ENCODE measurements at places on chromosomes 1 and 21.

DNA sequence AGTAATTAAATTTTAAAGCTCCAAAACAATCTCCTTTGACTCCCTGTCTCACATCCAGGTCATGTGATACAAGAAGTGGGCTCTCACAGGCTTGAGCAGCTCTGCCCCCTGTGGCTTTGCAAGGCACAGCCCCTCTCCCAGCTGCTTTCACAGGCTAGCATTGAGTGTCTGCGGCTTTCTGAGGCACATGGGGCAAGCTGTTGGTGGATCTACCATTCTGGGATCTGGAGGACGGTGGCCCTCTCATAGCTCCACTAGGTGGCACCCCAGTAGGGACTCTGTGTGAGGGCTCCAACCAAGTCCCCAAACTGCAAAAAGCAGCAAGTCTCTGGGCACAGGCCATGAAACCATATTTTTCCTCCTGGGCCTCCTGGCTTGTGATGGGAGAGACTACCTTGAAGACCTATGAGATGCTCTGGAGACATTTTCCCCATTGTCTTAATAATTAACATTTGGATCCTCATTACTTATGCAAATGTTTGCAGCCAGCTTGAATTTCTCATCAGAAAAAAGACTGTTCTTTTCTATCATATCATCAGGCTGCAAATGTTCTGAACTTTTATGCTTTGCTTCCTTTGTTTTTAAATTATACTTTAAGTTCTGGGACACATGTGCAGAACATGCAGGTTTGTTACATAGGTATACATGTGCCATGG is 554.1 kb upstream of the OLFM3 start:
- DNase-seq, result no peak

- no peak for DNase-seq
Observed at GRCh38 chr1:154198756-154199562, 7.1 kb upstream of the TPM3 start.

GRCh38 chr1:185704181-185704580 is 30.0 kb upstream of the HMCN1 start:
- DNase-seq, result no peak

DNA sequence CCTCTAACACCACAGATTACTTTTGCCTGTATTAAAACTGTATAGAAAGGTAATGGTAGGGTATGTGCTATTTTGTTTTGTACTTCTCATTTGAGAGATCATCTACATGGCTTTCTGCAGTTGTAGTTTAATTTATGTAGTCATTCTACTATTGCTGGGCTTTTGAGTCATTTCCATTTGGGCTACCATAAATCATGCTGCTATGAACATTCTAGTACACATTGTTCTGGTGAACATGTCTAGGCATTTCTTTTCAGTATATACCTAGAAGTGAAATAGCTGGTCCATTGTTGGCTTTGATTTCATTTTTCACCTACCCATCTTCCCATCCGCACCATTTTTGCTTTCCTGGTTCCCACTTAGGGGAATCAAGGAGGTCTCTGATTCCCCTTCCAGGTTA is 18.7 kb downstream of the EDN2 start:
- no peak for DNase-seq

- no peak for DNase-seq
Observed at GRCh38 chr1:110637475-110637874, 31.3 kb upstream of the KCNA2 start.

- DNase-seq, result peak; percentile 27
Observed at GRCh38 chr1:70941563-70941962, 106.1 kb downstream of the PTGER3 start.

DNA sequence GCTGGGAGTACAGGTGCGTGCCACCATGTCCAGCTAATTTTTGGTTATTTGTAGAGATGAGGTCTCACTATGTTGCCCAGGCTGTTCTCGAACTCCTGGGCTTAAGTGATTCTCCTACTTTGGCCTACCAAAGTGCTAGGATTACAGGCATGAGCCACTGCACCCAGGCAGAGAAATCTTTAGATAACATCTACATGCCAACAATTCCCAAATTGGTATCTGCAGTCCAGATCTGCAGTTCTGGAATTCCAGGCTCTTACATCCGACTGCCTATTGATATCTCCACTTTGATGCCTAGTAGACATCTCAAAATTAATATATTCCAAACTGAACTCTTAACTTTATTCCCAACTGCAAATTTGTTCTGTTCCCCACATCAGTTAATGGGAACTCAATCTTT is 23.3 kb downstream of the INAVA start:
- DNase-seq, result no peak

DNA sequence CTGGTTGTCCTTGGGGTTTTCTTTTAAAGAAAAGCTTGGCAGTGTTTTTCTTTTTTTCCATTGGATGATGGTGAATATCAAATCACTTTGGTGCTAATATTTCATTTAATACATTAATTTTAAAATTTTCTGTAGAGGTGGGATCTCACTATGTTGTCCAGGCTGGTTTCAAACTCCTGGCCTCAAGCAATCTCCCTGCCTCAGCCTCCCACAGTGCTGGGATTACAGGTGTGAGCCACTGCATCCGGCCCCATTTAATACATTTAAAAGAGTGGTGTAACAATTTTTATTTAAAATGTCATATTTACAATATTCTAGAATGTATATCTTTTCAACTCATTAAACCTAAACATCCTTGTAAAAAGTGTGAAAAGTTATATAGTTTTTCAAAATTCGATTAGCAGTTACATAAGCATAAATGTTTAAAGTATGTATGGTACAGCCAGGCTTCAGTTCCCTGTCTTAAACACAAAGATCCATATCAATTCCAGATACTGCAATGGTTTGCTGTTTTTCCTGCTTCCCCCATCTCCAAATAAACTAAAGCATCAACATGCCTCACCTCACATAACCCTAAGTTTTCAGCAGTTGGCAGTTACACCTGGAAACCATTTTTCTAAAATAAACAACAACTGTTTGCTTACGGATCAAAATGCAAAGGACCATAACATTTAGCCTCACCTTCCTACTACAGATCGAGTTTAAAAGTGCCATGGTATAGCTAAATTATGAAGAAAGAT is 8.9 kb upstream of the LGALS8 start:
- DNase-seq, result no peak

DNA sequence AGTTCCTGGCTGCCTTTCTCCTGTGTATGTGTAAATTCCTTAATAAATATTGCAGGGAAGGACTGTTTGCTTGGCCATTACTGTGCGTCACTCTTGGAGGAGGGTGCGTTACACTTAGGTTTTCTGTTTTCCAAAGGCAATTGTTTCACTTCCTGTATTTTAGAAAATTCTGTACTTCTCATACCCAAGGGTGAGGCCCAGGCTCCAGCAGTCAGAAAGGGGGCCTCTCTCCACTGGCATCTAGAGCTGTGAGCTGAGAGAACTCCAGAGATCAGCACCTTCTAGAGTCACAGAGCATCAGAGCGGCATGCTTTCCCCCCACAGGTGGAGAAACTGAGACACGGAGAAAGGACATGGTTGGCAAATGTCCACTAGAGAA is 27.0 kb upstream of the ZFP69B start:
- DNase-seq, result no peak

DNA sequence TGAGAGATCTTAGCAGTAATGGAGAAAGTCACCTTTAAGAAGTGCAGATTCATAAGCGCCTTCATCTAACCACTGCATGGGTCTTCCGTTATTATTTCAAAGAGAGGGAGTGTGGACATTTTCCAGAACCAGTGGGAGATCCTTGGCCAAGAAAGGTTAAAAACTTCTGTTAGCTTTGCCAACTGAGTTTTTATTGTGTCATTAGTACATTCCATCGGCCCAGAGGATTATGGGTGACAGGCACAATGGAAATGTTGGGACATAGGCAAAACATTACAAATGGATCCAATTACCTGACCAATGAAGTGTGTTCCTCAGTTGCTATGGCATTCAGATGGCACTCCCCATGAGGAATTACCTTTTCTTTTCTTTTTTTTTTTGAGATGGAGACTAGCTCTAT is 115.5 kb downstream of the PPIAL4G start:
- DNase-seq, result no peak

GRCh38 chr1:201144701-201145100 is 9.6 kb downstream of the TMEM9 start:
- no peak for DNase-seq

DNA sequence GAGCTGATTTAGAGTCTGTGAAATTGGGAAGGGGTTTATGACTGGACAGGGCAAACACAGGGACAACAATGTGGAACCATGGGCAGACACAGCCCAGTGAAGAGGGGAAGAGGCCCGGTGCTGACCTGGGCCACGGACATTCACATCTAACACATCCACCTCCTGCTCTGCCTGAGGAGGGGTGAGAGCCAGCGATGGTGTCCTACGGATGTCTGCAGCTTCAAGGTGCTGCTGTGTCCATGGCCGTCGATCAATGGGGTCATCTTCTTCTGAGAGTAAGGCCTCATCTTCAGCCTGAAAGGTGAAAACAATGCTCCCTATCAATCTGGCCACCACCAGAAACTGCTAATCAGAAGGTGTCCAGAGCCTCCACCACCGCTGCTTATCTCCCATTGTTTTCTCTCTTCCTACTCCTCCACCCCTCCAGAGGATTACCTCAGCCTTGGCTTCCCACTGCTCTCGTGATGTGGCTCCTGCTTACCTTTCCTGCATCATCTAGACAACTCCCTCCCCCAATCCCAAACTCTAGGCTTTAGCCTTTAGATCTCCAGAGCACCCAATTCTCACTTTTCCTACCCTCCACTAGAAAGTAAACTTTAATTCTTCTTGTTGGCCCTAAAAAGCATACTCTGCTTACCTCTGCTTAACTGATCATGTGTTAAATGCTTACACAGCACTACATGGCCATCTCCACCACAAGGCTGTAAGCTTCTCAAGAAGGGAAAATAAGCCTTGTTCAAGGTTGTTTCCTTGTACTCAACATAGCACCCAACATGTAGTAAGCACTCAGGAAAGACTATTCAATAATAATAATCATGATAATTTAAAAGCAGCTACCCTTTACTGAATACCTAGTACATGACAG is 24.0 kb upstream of the ADAM30 start:
- DNase-seq, result no peak

DNA sequence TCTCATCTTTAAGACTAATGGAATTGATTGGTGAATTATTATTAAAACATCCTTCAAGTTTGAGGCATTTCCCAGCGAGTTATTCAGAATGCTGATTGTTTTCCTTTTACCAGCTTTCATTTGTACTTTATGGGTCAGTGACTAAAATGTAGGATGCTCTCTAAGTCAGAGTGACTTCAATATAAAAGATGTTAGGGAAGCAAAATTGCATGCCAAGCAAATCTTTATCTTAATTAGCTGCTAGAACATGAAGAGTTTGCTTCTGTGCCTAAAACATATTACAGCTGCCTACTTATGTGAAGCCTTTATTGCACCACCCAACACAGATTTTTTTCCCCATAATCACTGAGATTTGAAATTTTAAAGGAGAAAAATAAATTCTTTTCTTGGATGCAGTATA is 79.8 kb upstream of the CYYR1 start:
- no peak for DNase-seq

GRCh38 chr21:45822429-45823099 is 159.0 kb upstream of the COL6A1 start:
- DNase-seq, result no peak

DNA sequence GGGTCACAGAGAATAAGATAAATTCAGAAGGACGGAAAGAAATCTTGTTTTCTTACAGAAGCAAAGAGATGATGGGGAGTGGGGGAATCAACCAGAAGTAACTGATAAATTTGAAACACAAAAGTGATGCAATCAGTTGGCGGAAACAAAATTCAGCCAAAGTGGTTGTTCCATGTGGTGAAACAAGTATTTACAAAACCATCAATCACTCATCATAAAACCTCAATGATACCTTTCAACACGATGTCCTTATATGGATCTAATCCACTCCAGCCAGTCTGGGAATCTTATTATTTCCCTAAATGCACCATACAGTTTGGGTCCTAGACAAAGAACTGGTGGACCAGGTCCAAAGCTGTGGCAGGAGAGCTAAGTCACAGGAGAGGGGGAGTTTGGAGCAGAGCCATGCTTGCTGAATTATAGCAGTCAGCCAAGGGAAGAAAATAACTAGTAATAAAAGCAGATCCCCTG is 303.8 kb upstream of the LRRC7 start:
- DNase-seq, result no peak

GRCh38 chr1:1120096-1120495 is 4.2 kb upstream of the C1orf159 start:
- no peak for DNase-seq

DNA sequence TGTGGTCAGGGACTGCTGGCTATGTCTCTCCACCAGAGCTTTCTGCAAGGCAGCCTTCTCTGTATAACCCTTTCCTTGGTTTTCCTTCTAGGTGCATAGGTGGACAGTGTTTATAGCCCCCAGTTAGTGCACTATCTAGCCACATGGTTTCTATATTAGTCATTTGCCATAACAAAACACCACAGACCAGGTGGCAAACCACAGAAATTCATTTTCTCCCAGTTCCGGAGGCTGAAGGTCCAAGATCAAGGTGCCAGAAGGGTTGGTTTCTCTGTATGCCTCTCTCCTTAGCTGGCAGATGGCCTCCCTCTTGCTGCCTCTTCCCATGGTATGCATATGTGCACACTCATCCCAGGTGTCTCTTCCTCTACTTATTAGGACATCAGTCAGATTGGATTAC is 106.4 kb downstream of the KAZN start:
- DNase-seq, result no peak

- DNase-seq, result no peak
Observed at GRCh38 chr1:20194757-20195461, 8.6 kb upstream of the PLA2G2C start.

DNA sequence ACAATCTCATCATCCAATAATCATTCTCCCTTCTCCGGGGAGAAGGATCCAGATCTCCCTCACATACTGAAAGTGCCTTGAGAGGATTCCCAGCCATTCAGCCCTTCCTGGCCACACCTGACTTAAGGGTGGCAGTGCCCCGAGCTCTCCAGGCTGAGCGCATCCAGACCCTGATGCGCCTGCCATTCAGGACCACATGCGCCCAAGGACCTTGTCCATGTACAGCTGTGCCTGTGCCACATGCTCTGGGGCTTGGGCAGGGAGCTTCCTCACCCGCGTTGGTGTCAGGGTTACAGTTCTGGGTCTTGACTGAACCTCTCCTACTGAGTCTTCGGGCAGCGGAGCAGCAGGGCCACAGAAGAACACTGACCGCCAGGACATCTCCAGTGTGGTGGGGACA is 121.1 kb downstream of the KIAA0319L start:
- no peak for DNase-seq

DNA sequence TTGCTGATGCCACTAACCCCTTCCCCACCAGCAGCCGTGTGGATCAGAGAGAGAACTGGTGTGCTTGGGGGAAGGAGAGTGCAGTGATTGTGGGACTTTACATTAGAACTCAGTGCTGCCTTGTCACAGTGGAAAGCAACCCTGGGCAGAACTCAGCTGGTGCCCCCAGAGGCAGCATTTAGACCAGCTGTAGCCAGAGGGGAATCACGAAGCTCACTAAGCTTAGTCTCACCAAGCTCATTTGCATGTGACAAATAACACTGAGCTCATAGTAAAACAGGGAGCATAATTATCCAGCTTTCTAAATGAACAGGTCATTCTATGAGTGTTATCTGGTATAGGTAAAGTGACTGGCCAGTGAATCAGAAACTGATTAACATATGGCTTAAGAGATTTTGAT is 9.8 kb upstream of the SMAP2 start:
- no peak for DNase-seq

- no peak for DNase-seq
Observed at GRCh38 chr1:248807067-248807737, 18.5 kb downstream of the SH3BP5L start.
